ENCODE measurements at places on chromosomes 2 and 18.

- DNase-seq: no peak
- H3K36me3 ChIP-seq: no peaks in the 10 kb centered on the region
- H3K4me3 ChIP-seq: no peak overlapping the region
- H3K27ac ChIP-seq: no peak overlapping the region
- peaks cover 5% of the 10 kb centered on the region for H3K4me1 ChIP-seq
These were observed 375.5 kb upstream of the SLC8A1 start for GRCh38 chr2:40827392-40827791.

DNA sequence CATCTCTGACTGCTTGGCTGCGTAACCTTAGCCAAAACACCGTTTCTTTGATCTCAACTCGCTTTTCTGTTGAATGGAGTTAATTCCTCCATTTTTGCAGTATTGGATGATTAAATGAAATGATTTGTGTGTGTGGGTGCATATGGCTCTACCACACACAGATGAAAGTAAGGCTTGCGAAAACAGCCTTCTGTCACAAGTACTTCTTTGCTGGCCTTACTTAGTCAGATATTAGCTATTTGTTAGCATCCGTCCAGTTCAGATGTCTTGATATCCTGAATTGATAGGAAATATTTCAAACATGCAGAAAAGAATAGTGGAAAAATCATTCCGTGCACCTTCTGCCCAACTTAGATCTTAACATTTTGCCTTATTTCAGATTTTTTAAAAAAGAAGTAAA lies 21.8 kb downstream of the NCOA1 start:
- H3K4me3 ChIP-seq: no peak overlapping the region
- no peak for DNase-seq
- no peak overlapping the region for H3K27ac ChIP-seq
- H3K27me3 ChIP-seq: no peaks in the 10 kb centered on the region
- H3K36me3 ChIP-seq: no peaks in the 10 kb centered on the region

DNA sequence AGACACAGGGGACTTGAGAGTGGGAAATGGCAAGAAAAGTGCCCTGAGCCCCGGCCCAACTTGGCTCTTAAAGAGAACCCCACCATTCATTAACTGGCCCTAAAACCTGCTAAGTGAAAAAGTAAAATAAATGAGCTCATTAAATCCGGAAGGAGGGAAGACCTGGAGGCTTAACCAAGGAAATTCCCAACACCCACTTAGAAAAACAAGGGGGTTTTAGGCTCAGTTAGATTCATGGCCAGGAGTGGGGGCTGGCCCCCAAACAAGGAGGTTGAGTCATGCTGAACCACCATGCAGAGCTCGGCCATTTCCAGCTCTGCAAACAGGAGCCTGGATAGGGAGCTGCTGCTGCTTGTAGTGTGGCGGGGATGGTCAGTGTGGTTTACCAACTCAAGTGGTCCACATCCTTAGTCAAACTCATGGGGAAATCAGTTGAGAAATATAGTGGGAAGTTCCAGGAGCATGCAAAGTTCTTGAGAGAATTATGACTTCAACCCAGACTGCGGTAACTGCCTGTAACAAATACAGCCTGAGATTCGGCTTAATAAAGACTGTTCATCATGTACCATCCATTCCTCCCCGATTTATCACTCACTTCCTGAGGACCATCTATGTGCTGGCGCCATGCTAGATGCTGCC lies 39.7 kb upstream of the MRPL19 start:
- no peaks in the 10 kb centered on the region for H3K36me3 ChIP-seq
- peak overlapping the region; percentile 5 for H3K4me3 ChIP-seq
- peak; percentile 53 for DNase-seq
- no peaks in the 10 kb centered on the region for H3K27me3 ChIP-seq
- H3K27ac ChIP-seq: peak overlapping the region; percentile 76
- peaks cover 49% of the 10 kb centered on the region for H3K4me1 ChIP-seq

DNA sequence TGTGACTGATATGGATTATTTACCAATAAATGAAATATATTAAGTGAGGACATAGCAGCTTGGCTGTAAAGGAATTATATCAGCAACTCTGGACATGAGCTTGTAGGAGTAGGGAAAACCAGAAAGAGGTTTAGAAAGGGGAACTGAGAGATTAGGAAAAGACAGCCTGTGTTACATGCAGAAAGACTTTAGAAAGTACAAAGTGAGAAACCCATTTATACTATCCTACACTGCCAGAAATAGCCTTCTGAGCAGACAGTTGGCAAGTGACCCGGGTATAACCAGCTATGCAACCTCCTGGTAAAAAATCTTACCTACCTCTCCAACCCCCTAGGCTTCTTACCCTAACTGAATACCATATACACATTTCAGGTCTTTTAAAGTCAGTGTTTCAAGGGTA lies 134.1 kb downstream of the ANKRD44 start:
- no peaks in the 10 kb centered on the region for H3K4me1 ChIP-seq
- H3K27ac ChIP-seq: no peak overlapping the region
- no peak overlapping the region for H3K4me3 ChIP-seq
- H3K27me3 ChIP-seq: no peaks in the 10 kb centered on the region

GRCh38 chr2:226467221-226467620 lies 332.4 kb downstream of the IRS1 start:
- no peaks in the 10 kb centered on the region for H3K27me3 ChIP-seq
- H3K36me3 ChIP-seq: no peaks in the 10 kb centered on the region
- H3K4me1 ChIP-seq: no peaks in the 10 kb centered on the region
- no peak for DNase-seq
- H3K27ac ChIP-seq: no peak overlapping the region
- H3K4me3 ChIP-seq: no peak overlapping the region

DNA sequence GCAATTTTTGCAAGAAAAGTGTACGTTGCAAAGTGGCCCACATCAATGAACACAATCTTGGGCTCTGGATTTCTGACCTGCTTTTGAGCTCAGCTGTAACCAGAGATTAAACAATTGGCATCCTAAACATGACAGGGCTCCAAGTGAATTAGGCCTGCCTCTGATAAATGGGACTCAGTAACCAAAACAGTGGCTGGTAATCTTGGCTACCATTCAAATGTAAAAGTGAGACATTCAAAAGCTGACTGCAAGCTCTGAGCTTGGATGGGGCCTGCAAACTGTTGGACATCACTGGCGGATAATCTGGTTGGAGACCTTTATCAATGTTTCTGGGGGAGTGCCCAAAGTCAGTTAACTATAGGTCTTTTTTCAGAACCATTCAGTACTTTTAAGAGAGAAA lies 160.7 kb downstream of the RAB3GAP1 start:
- H3K4me3 ChIP-seq: no peak overlapping the region
- H3K27me3 ChIP-seq: no peaks in the 10 kb centered on the region
- no peak for DNase-seq
- H3K36me3 ChIP-seq: no peaks in the 10 kb centered on the region
- no peaks in the 10 kb centered on the region for H3K4me1 ChIP-seq

Data from MCF 10A (cell line).